ENCODE measurements at places on chromosomes 2 and 18.
A peak's percentile ranks its signal among the peaks of the same experiment; 100 is the strongest.

DNA sequence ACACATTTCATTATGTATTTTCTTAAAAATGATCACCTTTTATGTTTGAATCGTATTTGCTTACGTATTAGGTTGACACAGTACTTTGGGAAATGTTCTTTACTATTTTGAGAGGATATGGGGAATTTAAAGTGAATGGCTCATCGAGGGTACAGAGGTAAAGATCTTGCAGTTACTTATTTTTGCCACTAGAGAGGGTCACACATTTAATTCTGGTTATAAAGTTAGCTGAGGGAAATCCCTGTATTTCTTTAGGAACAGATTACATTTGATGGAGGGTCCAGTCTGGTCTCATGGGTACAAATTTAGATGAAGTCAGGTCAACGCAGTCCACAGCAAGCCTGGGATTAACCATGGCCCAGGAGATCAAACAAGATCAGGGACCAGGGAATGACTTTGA, 24.5 kb downstream of the DYNC2LI1 start:
- DNase-seq, result no peak

- DNase-seq, result no peak
Measured at GRCh38 chr18:23921716-23922285, 92.8 kb upstream of the TTC39C start.

DNA sequence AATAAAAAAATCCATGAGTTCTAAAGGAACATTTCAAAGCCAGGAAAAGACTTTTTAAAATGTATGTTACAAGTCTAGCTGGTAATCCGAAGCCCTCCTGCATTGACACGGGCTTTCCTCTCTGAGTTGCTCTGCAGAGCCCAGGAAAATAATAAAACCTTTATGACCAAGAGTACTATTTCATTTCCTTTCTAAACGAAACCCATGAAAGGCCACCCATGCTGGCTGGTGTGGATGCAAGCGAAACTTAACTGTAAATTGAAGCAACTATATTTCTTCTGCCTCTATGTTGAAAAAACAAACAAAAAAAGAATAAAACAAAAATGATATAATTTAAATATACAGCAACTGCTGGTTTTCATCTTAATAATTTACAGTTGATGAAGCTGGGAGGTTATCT, 41.3 kb upstream of the ZNF532 start:
- no peak for DNase-seq

DNA sequence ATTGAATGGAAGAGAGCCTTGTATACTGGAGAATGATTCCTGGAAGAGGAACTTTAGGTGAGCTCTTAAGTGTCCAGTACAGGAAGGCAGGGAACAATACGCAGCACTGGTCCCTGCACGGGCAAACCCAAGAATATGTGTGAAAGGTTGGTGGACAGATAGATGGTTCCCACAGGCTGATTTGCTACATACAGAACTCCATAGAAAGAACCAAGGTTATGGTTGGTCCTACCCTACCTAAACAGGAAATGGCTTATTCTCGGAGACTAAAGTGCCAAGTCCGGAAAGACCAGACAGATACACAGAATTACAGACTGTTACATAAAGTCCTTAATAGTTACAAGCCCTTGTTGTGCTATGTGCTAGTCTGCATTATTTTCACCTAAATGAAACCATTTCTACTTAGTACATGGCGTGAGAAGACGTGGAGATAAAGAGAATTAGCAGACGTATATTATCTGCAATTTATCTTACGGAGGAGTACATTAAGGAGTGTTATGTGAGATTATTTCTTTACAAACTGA, 1.2 kb downstream of the REV1 start:
- peak; percentile 26 for DNase-seq

GRCh38 chr2:111122631-111123421, 2.1 kb downstream of the BCL2L11 start:
- DNase-seq, result peak; percentile 65

DNA sequence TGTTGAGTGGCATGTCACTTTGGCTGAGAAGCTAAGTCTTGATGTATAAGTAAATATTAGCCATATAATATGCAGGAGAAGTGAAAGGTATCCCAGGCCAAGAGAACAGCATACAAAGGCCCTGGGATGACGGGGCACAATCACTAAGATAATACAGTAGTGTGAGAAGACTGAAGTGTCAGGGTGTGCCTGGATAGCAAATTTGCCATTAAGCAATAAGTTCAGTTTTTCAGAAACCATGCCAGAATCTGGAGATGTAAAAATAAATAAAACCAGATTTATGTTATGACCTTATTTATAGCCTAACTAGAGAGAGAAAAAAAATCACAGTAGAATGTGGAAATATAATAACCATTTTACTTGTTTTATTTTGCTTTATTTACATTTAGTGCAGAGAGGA, 1858.7 kb upstream of the CELF4 start:
- DNase-seq, result no peak

DNA sequence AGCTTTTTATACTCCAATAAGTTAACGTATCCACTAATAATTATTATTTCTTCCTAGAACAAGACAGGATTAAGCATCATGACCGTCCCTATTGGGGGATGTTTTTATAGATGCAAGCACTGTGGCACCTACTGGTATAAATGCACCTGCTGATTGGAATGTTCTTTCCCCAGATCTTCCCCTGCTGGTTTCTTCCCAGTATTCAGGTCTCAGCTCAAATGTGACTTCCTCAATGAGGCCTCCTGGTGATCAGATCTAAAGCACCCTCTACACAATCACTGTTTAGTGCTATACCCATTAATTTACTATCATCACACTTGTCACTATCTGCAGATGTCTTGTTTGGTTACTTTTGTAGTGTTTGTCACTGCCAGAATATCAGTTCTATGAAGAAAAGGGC, 3.9 kb upstream of the TYMS start:
- no peak for DNase-seq

DNA sequence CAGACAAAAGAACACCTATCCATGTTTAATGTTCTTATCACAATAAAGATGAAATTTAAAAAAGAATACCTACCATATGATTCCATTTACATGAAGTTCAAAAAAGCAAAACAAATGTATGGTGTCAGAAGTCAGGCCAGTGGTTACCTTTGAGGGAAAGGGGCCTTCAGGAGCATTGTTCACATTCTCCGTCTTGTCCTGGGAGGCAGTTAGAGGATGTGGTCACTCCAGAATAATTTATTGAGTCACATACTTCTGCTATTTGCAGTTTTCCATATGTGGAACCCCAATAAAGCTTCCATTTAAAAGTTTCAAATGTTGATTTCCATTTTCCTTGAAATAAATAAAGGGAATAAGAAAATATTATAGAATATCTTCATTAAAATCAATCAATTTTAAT, 41.6 kb upstream of the POU3F3 start:
- no peak for DNase-seq

GRCh38 chr2:169345486-169346437, 16.6 kb downstream of the LRP2 start:
- no peak for DNase-seq

DNA sequence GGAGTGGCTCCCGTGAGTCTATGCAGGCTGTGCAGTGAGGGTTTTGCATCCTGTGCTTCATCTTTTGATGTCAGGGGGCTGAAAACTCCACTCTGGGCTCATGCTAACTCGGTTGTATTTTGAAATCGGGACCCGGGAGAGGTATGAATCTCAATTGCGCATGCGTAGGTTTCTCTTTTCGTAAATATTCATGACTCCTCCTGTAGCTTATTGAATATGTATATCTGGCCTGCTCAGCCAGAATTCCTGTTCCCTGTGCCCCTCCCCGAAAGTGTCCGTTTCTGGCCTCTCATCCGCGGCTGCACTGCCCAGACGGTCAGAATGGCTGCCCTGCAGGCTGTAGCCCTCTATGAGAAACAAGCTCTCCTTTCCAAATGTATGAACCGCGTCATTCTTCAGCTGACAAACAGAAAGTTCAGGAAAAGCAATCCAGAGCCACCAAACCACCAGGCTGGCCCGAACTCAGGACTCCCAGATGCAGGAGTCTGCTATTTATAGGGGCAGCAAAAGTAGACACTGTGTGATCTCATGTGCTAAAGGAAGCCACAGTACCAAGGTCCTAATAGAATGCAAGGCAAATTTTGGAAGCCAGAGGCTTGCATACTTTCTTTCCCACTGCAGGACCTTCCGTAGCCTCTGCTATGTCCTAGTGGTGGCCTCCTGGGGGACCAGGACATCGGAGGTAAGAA, 41.7 kb downstream of the AKAIN1 start:
- DNase-seq, result no peak

DNA sequence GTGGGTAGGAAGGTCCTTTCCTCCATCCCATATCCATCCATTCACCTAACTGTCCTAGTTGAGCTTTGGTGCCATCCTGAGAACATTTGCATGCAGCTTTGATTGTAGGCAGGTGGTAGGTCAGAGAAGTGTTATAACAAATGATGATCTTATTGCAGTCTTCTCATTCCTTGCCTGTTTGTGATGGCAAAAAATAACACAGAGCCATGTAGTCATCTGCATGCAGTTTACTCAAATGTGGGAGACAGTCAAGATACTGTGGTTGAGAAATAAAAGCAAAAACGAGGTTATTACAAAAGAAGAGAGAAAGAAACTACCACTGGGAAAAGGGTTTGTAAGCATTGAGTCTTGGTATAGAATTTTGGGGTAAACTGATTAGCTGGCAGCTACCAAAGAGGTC, 66.3 kb downstream of the AOX1 start:
- DNase-seq, result no peak

DNA sequence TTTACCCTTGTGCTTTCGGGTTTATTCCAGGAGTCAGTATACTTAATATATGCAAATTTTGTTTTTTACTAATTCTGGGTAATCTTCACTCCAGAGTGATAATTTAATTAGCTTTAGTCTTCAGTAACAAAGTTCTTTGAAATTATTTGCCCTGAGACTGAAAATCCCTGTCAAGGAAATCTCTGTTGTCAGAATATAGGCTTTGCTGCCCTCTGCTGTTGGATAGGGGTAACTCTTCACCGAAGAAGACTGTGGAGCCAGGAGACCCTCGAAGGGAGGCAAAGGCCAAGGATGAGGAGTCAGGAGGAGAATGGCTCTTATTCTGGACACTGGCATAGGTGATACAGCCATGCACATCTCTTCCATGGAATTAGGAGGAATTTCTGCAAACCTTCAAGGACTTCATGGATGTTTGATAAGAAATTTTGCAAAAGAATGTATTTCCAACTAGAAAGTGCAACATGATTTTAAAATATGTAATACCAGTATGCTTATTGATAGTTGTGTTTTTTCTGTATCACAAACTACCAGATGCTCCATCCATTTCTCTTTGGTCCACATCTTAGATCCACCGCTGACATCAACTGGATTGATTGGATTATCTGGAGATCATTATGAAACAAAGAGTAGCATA, 182.3 kb downstream of the RDH14 start:
- DNase-seq, result peak; percentile 28

GRCh38 chr2:151857650-151858049, 29.4 kb upstream of the ARL5A start:
- no peak for DNase-seq

- DNase-seq, result no peak
Measured at GRCh38 chr2:206556357-206556949, 85.8 kb upstream of the FAM237A start.

DNA sequence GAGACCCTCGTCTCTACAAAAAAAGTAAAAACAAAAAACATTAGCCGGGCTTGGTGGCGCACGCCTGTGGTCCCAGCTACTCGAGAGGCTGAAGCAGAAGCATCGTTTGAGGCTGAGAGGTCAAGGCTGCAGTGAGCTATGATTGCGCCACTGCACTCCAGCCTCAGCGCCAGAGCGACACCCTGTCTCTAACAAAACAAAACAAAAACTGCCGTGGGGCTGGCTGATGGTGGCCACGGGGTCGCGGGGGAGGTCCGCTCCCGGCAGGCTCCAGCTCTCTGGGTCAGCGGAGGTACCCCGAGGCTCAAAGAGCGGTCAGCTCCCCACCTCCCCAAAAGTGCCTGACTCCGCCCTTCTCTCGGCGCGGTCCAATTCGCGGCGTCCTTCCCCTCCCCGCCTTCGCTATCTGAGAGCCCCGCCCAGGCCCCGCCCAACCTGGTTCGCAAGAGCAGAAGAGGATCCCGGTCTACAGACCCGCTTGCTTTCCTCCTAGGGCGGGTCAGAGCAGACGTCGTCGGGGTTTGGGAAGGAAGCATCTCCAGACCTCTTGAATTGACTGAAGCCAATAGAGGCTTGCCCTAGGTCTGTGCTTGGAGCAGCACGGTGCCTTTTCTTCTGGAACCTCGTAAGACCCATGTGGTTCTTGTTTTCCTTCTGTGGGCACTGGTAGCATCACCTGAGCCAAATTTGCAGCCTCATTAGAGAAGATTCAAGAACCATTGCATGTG, 7.8 kb downstream of the RAX start:
- DNase-seq, result peak; percentile 23

- peak; percentile 17 for DNase-seq
Measured at GRCh38 chr2:48600204-48600813, 17.3 kb upstream of the GTF2A1L start.

DNA sequence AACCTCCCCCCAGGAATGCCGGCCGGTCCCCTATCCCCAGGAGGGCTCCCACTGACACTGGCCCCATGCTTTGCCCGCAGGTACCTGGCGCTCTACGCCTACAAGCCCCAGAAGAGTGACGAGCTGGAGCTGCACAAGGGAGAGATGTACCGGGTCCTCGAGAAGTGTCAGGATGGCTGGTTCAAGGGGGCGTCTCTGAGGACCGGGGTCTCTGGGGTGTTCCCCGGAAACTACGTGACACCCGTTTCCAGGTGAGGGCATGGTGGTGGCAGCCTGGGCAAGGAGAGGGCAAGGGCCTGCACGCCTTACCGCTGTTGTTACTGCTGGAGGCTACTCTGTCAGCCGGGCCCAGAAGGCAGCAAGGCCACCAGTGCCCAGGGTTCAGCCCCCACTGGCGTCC, 181.3 kb downstream of the SEPTIN10 start:
- no peak for DNase-seq

DNA sequence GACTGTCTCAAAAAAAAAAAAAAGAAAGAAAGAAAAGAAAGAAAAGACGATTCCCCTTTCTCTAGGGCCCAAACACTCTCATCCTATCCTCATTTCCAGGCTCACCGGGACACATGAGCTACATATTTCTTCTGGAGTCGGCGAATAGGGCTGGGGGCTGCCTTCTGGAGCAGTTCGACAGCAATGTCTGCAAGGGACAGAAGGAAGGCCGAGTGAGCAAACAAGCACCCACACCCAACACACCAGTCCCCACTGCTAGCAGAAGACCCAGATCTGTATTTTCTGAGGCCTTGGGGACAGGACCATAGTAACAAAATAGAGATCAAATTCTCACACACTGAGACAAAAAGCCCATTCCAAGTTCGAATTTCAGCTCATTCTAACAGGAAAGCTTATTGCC, 1.2 kb downstream of the CNPPD1 start:
- DNase-seq, result no peak

All from hepatic stellate cell (primary cell).